ENCODE measurements at places on chromosomes 7 and 10.

DNA sequence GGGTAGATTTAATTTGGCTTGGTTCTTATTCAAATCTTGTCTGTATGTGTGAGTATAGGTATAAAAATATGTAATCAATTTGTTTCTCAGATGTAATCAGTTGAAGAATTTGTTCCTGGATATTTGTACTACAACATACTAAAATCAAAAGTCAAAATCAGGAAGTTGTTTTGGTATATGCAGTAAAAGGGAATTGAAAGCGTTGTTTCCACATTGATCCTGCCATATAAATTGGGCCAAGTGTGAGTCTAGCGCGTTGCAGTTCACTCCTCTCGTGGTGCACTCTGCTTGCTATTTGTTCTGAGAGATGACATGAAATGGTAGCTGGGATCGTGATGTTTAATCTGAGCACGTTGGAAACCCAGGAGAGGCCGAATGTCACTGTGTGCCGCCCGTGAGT lies 55.9 kb downstream of the SHH start:
- no peak for DNase-seq

- DNase-seq: peak; percentile 10
Measured at GRCh38 chr10:122567056-122567660, 6.6 kb downstream of the DMBT1 start.

DNA sequence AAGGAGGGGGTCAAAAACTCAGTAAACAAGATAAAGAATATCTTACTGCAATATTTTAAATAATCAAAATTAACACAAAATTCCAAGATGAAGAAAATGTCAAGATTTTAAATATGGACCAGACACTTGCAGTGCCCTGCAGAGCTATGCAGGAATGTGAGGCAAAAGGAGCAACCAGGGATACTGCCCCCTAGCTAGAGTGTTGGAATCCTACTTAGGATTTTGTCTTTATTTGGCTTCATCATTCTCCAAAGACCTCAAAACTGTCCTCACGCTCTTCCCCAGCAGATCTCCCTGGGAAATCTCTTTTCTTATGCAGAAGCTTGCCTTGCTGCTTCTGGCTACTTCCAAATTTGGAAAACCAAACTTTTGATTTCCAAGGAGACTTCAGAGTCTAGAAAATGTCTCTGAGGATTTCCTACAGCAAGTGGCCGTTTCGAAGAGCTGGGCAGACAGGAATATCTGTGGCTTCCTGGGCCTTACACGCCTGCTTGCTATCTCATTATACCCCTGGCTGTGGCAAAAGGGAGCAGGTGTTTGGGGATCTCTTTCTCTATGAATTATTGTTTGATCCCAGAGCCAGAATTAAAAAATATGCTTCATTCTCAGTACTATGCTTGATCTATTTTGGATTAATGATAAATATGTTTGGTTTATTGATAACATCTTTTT lies 232.2 kb upstream of the BMPER start:
- no peak for DNase-seq

GRCh38 chr10:59595593-59595992 lies 114.1 kb downstream of the SLC16A9 start:
- DNase-seq: peak; percentile 4

GRCh38 chr7:43785420-43785819 lies 26.9 kb downstream of the BLVRA start:
- peak; percentile 97 for DNase-seq
